ENCODE measurements at places on chromosomes 5 and 9. TPM values are rescaled to one million over a fixed set of nuclear protein-coding genes. Genes with fewer than 3 reads are reported as not detected.

PITX1 gene
- polyA plus RNA-seq: not detected

- DNase-seq: no peak
Observed at GRCh38 chr9:77725046-77725694, 77.0 kb upstream of the GNA14 start.

GRCh38 chr9:108363311-108363710, 492.5 kb downstream of the ACTL7B start:
- no peak for DNase-seq

- DNase-seq: no peak
Observed at GRCh38 chr5:40033009-40033408, 608.2 kb upstream of the DAB2 start.

DNA sequence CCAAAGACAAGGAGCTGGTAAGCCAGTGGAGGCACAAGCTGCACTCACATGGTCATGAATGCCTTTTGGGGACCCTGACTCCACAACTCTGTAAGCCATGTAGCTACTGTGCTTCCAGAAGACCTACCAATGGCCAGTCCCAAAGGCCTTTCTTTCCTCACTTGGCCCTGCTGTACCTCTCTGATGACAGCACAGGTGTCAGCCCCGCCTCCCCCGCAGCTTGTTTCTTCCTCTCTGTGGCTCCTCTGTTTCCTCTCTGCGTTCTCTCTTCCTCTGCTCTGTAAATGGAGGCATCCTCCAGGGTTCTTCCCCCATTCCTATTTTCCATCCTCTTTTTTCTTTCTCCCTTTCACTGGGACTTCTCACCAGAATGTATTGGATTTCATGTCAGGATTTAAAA, 26.7 kb downstream of the SH3TC2 start:
- DNase-seq: no peak

FOXD4L5 gene
- 0.29 TPM for polyA plus RNA-seq

ORM2 gene
- polyA plus RNA-seq: not detected

DNA sequence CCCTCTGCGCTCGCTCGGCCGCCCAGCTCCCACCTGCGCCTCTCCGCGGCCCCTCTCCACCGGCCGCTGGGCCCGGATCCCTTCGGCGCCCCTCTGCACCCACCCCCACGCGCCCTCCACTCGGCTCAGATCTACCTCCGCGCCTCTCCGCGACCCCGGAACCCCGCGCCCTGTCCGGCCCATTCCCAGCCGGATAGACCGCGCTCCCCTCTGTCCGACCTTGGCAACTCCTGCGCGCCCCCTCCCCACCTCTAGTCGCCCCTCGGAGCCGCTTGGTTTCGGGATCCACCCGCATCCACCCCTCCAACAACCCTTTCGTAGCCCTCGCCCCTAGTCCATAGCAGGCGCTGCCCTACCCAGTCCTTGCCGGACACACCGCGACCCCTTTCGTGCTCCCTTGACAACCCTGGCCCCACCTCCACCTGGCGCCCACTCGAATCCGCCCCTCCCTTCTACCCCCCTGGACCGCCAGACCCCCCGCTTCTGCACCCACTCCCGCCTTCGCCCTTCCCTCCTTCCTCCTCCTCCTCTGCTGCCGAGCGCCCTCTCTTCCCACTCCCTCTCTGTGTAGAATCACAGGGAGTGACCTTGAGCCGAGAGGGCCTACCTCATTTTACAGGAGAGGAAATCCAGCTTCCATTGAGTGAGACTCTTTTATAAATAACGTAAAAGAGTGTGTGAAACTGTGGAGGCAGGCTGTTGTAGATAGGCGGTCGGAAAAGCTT, 525 bp upstream of the AK3 start:
- no peak for DNase-seq

GRCh38 chr5:23484096-23484495, 23.3 kb upstream of the PRDM9 start:
- no peak for DNase-seq

PCDHA5 gene
- polyA plus RNA-seq: 0.12 TPM

DNA sequence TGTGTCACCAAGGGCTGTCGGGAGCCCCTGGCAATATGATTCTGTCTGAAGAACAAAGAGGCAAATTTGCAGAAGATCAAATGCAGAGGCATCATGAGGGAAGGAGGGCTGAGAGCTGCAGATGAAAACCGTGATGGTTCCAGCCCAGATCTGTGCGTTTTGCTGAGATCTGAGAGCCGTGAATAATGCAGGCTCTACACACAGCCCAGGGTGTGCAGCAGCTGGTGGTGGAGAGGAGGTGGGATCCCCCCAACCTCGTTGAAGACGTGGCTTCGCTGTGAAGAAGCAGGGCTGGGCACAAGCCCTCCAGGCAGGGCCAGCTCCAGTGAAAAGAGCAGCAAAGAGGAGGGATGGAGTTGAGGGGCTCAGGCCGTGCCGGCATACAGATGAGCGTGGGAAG, 75.5 kb downstream of the TSPAN17 start:
- DNase-seq: no peak

DNA sequence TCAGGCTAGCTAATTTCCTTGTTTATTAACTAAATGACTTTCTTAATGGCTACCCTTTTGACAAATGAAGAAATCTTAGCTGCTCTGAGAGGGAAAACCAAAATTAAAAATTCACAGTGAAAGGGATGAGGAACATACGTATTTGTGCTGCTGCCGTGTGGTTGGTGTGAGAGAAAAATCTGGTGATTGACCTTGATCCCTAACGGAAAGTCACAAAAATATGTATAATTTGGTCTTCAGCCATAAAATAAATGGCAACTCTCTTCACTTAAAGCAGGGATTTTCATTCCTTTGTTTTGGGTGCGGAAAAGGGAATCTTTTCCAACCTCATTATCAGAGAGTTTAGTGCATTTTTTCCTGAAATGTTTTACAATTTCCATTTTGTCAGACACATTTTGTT, 40.4 kb downstream of the PAM start:
- no peak for DNase-seq

- DNase-seq: no peak
Observed at GRCh38 chr9:125497478-125497877, 209.5 kb downstream of the MAPKAP1 start.

- DNase-seq: no peak
Observed at GRCh38 chr5:54443270-54443669, 12.2 kb upstream of the HSPB3 start.

DNA sequence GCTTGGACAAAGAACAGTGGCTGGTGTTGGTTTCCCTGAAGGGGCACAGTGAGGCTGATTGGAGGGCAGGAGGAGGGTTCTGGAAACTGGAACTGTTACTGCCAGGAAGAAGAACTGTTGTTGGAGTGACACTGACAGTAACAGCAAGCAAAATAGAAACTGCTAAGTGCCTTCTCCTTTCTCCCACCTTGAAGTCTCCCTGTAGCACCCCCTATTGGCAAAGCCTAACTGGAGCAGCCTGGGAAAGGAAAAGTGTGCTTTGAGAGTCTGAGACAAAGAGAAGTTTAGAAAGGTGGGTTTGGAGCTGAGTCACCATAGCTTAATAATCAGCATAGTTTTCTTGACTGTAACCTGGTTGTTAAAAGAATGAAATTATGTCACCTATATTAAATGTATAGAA, 2.5 kb upstream of the TMEM174 start:
- no peak for DNase-seq

GRCh38 chr5:58148254-58148775, 311.6 kb downstream of the PLK2 start:
- no peak for DNase-seq

SMIM33 gene
- not detected for polyA plus RNA-seq

DNA sequence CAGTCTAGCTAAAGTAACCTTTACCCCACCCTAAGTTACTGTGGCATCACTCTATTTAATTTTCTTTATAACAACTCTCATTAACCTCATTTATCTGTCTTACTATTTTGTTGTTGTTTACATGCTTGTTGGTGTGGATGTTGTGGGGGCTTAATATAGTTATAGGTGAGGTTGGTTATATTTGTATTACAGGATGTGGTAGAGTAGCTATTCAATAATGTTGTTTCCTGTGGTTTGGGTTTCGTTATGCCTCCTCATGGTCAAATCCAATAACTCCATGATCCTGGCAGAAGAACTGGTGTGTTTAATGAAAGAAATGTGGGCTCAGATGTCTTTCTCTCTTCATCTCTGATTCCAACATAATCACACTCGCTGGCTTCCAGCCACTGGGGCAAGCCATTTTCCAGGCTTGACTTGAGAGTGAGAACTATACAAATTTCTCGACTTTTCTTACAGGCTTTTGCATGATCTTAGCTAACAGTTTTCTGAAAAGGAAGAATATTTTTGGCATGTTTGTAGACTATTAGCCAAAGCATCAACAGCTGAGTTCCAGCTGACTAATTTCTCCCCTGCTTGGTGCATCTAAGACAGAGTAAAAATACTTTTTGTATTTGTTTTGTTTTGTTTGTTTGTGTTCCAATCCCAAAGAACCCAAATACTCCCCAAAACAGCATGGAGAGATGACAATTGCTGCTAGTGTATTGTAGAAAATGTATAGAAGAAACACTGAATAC, 303.7 kb upstream of the PAPPA start:
- no peak for DNase-seq

DNA sequence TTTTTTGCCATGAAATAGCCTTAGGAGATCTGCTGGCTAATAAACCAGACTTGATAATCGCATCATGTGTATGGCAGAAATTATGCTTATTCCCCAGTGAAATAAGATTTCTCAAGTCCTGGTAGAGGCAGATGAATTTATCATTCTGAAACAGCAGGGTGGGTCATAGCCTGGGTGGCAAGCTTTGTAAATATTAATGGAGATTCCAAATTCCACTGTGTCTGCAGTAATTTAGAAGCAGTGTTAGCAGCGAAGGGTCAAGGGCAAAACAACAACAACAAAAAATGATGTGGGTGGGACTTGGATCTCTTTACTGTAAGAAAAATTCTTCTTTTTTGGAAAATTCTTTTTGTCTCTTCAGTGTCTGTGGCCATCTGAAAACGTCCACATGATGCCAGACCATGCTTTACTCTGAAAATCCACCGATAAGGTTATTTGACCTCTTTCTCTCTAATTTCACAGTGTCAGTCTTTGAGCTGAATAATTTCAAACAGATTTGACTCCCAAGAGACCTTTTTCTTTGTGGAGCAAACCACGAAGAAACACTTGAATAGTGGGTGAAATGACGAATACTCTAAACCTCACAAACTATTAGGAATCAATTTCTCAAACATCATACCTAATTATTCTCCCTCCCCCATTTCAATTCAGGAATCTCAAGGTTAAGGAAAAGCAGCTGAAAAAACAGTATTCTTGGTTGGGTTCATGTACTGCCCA, 106.0 kb upstream of the RPS23 start:
- no peak for DNase-seq

GRCh38 chr5:59161221-59162105, 578.6 kb downstream of the RAB3C start:
- no peak for DNase-seq

- DNase-seq: no peak
Observed at GRCh38 chr9:110131499-110131898, 76.5 kb downstream of the C9orf152 start.

- DNase-seq: no peak
Observed at GRCh38 chr9:63817622-63818518, 1467.1 kb downstream of the FOXD4L5 start.

DNA sequence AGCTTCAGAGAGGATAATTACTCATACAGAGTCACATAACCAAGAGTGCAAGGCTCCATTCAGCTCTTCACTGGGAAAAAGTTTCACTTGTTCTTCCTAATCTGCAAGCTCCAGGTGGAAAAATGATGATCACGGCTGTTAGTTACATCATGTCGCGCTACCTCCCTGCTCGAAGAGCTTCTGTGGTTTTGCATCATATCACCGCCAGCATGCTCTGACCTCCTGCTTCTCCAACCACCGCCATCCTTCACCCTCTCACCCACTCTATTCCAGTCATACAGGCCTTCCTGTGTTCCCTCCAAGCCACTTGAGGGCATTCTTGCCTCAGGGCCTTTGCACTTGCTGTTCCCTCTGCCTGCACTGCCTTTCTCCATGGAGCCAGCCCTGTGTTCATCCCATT, 47.1 kb downstream of the COL27A1 start:
- no peak for DNase-seq

Measured in right renal cortex interstitium (tissue), 3 donors.